ENCODE measurements at places on chromosomes 12 and 14.

DNA sequence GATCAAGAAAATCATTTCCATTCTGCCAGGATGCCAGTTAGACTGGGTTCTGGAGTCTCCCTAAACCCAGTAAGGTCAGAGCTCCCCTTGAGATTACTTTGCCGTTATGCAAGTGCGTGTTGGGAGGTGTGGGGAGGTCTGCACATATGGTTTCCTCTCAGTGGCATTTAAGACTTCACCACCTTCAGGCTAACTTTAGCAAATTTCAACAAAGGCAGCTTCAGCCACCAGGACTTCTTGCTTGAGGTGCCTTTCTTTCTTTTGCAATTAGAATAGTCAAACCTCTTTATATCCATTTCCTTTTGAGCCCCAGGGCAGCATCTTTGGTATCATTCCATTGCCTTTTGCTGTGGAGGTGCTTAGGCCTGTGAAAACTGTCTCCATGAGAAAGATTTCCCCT is 117.2 kb upstream of the CCND2 start:
- DNase-seq = no peak

DNA sequence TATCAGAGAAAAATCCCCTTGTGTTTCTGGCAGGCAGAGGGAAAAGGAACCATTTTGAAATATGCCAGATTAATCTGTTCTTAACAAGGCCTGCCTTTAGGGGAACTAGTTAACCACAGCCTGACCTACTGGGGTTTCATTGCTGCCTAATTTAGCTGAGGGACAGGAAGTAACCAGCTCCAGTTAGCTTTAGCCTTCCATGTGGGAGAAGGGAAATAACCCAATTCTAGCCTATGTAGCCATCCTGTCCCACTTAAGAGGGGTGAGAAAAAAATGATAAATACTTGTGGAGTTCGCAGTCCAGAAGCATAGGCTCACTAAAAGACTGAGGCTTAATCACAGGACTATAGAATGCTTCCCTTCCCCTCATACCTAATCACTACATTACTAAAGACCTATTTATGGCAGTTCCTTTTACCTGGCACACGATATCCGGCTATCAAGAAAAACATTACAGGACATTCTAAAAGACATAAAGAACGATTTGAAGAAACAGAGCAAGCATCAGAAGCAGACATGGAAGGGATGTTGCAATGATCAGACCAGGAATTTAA is 22.8 kb downstream of the COX8C start:
- DNase-seq = no peak

DNA sequence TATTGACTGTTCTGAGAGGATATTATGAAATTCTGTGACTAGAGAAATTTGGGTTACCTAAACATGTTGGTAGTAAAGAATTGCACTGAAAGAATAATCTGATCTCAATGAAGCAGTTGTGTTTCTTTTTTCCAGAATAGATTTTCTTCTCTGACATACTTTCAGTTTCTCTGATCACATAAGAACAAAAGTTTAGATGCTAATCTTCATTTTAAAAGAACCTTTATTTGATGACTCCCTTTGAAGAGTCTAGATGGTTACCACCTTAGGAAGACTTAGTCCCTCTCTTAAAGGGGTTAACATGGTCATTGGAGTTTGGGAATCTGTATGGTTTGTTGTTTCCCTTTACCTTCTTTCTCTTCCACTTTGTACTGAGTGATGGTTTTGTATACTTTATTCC is 58.6 kb downstream of the MON2 start:
- no peak for DNase-seq

DNA sequence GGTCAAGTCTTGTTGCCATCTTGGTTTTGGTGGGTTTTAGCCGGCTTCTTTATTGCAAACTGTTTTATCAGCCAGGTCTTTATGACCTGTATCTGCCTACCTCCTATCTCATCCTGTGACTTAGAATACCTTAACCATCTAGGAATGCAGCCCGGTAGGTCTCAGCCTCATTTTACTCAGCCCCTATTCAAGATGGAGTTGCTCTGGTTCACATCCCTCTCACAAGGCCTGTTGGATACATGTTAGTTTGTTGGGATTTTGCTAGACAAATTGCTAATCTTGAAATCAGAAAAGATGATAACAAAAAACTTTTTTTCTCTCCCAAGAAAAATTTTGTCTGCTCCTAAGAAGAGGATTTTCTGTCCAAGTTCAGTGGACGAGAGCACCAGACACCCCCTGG is 27.6 kb upstream of the CCDC63 start:
- DNase-seq = no peak

GRCh38 chr12:127711108-127711507 is 555.9 kb upstream of the TMEM132C start:
- DNase-seq = no peak

DNA sequence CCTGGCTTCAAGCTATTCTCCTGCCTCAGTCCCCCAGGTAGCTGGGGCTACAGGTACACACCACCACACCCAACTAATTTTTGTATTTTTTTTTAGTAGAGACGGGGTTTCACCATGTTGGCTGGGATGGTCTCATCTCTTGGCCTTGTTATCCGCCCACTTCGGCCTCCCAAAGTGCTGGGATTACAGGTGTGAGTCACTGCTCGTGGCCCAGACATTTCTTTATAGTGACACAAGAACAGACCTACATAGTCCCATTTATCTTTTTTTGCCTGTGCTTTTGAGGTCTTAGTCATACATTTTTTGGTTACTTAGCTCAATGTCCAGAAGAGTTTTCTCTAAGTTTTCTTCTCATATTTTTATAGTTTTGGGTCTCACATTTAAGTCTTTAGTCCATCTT is 247.4 kb downstream of the SYT10 start:
- no peak for DNase-seq

DNA sequence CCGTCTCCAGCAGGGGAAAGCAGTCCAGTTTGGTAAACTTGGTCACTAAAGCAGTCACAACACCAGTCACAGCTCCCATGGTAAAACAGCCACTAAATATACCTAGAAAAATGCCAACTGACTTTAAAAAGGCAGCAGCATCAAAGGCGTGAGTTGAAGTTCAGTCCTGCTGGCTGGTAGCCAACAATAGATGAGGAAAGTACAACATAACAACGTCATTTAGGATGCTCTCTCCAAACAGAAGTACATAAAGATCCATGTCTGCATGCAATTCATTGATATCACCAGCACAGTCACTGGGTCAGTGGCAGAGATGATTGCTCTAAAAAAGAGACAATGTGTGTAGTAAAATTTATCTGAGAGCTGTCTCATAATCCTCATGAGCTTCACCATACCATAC is 59.3 kb upstream of the TMPO start:
- DNase-seq = no peak

- no peak for DNase-seq
These were observed 64.2 kb downstream of the MBIP start for GRCh38 chr14:36256126-36256801.

GRCh38 chr14:104786091-104786586 is 9.4 kb downstream of the AKT1 start:
- no peak for DNase-seq

DNA sequence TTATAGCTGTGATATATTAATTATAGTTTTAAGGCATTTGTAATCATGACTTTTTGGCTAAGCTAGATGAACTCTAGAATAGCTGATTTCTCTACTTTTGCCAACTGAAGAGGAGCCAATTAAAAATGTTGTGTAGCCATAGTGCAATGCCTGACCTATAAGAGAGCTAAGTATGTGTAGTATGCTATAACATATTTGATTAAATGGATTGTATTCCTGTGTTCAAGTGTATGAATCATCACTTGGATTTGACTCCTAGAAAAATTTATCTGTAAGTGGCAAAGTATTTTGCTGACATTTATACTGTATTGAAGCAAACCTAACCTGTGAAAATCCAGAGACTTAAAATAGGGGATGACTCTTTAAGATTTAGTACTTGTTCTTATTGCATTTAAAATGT is 34.2 kb downstream of the PCNX4 start:
- no peak for DNase-seq

DNA sequence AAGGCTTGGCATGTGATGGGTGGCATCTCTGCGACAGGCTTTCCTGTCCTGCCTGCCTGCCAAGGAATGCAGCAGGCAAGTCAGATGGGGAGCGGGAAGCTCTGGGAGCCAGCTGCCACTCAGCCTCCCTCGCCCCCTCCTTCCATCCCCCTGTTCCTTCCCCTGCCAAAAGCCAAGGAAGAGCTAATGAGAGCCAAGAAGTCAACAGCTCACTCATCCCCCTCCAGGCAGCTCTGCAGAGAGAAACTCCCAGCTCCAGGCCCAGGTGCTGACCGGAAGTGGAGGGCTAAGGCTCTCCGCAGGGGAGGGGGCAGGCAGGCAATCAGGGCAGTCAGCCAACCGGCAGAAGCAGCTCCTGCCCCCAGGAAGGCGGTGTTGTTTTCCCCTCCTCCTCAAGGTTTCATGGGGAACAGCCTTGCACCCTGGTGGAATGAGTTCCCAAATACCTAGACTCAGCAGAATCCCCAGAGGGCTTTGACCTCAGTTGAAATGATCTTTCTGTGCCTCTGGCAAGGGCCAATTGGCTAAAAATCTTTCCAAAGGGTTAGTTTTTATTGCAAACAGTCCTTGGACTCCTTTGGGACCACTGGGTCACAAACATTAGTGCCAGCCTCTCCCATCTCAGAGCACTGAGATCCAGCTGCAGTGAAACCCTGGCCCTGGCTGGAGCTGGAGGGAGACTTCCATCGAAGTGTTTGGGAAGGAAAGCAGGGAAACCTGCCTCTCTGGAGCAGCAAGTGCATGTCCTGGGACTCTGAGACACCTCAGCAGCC is 349.1 kb downstream of the DPF3 start:
- DNase-seq = no peak

DNA sequence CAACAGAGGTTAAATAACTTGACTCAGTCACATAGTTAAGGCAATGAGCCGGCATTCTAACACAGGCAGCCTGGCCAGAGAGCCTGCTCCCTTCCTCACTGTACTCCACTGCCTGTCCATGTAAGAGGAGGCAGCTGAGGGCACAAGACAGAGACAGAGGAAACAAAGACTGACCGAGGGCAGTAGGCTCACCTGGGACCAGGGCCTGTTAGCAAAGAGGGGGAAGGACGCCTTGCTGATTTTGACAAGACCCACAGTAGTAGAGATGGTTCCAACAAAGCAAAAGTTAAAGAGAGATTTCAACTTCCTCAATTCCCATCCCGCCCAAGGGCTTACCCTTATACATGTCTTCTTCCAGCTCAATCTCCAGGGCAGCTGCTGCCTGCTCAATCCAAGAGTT is 26.5 kb downstream of the OTUB2 start:
- no peak for DNase-seq

DNA sequence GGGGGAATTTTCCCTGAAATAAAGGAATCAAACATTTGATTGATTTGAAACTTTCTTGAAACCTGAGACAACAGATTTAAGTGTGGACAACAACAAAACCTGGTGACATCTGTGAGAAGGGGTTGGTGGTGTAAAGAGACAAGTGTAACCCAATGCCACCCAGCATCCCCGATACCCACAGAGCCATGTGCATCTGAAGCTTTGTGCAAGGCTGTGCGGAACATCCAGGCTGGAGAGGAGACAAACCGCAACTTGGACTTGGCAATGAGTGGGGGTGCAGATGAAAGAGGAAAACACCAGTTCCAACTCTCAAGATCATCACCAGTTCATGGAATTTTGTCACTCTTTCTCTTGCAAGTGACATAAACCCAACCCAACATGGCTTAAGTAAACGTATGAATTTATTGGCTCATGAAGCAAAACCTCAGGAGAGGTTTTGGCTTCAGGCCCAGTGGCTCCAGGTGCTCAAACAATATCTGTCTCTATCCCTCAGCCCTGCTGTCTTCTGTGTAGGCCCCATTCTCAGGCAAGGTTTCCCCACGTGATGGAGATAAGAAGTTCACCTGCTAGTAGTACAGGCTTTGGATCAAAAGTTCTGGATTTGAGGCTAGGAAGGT is 55.2 kb upstream of the NTF3 start:
- no peak for DNase-seq

GRCh38 chr12:116171549-116171948 is 105.9 kb downstream of the MED13L start:
- DNase-seq = no peak

- DNase-seq = no peak
These were observed 36.9 kb downstream of the DIO3 start for GRCh38 chr14:101598159-101598558.

- no peak for DNase-seq
These were observed 1.9 kb downstream of the CARMIL3 start for GRCh38 chr14:24053548-24054323.

DNA sequence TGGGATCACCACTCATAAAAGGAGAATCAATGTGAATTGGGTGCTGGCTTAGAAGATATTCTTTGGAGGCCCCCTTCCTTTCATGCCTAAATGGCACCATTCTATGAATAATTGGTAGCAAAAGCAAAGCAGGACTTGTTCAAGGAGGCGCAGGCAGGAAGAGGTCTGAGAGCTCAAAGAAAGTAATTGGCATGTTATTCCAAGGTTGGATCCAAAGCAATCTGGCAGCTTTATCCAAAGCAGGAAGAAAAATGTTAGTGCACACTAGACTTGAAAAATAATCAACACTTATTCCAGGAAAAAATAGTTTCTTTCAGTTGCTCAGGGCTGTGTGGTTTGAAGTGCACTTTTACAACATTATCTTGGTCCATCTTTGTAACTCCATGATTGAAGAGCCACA is 326.4 kb downstream of the NUAK1 start:
- no peak for DNase-seq

DNA sequence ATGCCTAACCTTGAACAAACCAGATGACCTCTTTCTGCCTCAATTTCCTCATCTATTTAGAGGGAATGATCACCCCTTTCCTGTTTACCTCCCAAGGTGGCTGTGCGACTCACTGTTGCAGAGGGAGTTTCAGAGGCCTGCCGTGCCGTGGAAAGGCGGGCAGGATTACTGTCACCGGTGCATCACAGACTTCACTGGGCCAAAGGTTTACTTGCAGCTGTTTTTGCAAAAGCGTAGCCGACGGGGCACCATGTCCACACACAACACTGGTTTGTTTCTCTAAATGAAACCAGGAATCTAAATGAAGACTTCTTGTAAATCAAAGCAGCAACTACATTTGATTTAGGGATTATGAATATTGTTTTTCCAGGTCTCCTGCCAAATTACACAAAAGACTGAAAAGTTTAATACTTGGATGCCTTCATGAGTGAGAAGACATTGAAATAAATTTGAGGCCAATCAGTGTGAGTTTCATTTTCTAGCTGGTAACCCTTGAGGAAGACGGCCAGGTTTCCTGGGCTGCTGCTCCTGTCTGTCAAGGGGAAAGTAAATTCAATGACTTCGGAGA is 696.1 kb upstream of the TMEM132C start:
- DNase-seq = no peak

GRCh38 chr14:88669346-88669745 is 106.5 kb downstream of the ZC3H14 start:
- DNase-seq = no peak

GRCh38 chr12:51265024-51265423 is 5.2 kb downstream of the SMAGP start:
- no peak for DNase-seq

DNA sequence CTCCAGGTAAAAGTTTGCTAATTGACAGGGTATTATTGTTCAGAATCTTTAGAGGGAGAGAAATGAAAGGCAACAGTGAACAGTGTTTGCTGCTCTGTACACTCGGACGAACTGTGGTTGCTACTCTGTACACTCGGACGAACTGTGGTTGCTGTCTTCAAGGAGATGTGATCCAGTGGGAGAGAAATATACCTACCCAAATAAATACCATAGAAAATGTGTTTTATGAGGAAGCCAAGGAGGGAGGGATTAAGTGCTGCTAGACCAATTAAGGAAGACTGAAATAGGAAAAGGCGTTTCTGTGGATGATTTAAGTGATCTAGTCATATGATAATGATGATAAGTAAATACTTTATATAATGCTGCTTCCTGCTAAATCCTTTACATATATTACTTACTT is 2.7 kb downstream of the STK38L start:
- DNase-seq = no peak

GRCh38 chr12:111398530-111398929 is 7.2 kb upstream of the SH2B3 start:
- DNase-seq = no peak
